Panc1 (cell line): ENCODE measurements at places on chromosomes 7 and 10. TPM values are rescaled to one million over a fixed set of nuclear protein-coding genes. Genes with fewer than 3 reads are reported as not detected.

GRCh38 chr7:16773326-16773725 lies 19.8 kb downstream of the TSPAN13 start:
- no peak for DNase-seq

DNA sequence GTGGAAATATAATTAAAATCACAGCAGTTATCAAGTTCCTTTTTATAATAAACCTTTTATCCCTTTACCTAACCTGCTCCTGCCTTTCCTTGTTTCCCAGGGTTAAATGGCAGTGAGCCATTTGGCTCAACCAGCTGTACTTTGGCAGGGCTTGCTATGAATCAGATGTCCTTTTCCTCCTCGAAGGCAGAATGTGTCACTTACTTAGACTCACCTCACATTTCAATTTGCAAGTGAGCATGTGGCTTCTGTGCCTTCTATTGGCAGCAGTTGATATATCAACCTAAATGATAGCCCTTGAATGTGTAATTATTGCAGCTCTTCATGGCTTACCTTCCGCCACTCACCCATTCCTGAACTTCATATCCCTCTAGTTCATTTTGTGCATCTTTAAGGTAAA lies 301.7 kb downstream of the CSTF2T start:
- DNase-seq: no peak

NKX1-2 gene
- 0.15 TPM for total RNA-seq

DNA sequence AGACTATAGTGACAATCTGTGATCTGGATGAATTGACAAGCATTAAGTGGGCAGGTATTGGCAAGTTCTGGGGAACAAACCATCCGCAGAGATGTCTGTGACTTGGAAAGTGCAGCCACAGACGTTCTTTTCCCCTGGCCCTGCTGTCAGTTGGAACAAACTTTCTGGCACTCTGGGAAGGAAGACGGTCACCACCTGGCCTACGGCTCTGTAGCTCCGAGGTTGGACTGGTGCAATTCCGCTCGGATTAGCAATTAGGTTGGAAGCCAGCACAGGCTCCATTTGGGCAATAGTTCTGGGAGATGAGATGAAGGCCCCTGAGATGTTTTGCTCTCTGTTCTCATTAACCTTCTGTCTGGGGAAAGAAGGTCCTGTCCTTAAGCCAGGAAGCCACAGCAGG lies 437.5 kb downstream of the CALN1 start:
- no peak for DNase-seq

ZNF727 gene
- total RNA-seq: not detected

- DNase-seq: no peak
Measured at GRCh38 chr10:99170116-99170675, 65.5 kb downstream of the HPSE2 start.

MLXIPL gene
- total RNA-seq: 7.2 TPM

PRSS2 gene
- 22.4 TPM for total RNA-seq

DNA sequence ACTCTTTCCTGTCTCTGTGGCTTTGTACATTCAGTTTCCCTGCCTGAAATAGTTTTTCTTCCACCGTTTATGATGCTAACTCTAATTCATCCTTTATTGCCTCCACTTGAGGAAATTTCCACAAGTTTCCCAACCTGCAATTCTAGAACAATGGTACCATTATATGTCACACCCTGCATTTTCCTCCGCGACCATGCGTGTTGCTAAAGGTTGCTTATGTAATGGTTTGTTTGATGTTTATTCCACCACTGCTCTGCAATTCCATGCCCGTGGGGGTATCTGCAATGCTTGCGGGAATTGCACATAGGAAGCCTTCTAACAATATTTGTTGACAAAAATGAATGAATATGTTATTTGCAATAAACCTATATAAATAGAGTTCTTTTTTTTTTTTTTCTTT lies 69.5 kb upstream of the ST8SIA6 start:
- no peak for DNase-seq

CACNA2D1 gene
- total RNA-seq: 9.8 TPM

DNA sequence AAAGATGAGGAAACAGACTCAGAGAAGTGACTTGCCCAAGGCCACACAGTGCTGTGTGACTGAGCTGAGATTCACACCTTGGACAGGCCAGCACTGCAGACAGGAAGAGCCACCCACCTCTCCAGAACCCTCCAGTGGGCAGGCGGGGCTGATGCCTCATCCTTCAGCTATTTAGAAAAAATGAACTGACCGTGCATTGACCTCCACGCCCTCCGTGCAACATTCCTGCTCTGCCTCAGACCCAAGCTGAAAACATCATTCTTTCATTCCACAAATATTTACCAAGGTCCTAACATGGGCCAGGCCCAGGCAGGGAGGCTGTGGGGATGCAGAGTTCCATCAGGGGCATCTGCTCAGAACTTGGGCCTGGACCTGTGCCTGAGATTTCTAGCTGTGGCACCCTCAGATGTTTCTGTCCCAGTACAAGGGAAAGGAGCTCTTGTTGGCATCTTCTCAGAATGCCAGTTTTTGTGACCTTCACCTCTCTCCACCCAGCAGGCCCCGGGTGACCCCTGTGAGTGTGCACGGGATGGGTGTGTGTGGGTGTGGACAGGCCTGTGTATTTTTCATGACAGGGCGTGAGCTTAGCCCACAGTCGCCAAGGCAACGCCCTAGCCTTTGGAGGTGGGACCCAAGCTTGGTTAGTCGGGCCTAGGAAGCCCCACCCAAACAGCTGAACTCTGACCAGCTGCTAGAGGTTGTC lies 6.5 kb downstream of the VSIR start:
- DNase-seq: peak; percentile 59

- no peak for DNase-seq
Measured at GRCh38 chr7:38846280-38846679, 62.7 kb downstream of the VPS41 start.

DNA sequence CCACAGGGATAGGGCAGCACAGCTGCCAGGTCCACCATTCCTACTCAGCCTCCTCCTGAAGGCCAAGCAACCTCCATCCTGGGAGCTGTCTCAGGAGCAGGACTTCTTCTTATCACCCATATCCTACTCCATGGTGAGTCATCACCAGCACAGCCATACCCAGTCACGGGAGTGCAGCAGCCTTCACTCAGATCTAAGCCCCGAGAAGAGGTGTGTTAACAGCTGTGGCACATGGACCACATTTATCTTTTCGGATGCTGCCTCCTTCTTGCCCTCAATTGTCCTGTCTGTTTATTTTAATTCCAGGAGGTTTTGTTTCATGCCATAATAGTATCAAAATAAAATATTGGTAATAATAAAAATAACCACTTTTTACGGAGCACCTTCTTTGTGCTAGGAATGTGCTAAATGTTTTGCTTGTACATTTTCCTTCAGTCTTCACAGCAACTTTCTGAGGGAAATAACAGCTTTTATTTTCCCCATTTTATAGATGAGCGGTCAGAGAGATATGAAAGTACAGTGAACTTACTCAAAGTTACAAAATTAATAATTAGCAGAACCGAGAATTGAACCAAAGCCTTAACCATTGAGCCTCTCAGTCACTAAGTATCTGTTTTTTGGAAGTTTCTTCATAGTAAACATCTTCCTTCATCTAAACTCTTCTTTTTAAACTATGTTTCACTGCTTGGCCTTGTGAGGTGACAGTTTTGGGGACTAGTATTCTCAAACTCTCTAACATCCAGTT lies 2.5 kb upstream of the KEL start:
- DNase-seq: no peak

- no peak for DNase-seq
Measured at GRCh38 chr10:7296648-7297047, 114.2 kb downstream of the SFMBT2 start.

DNA sequence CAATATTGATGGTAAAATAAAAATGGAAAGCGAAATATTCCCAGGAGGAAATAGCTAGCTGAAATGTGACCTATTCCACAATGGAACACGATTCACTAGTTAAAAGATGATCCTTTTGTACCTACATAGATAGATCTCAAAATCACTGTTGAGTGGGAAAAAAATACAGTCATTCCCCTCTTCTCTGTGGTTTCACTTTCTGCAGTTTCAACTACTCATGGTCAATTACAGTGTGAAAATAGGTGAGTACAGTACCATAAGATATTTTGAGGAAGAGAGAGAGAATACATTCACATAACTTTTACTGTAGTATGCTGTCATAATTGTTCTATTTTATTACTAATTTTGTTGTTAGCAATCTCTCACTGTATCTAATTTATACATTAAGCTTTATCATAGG lies 56.0 kb upstream of the COL13A1 start:
- no peak for DNase-seq

PNLIPRP3 gene
- total RNA-seq: not detected

MYL10 gene
- total RNA-seq: not detected

NPFFR1 gene
- total RNA-seq: 0.05 TPM

- DNase-seq: no peak
Measured at GRCh38 chr7:22610951-22611757, 111.2 kb upstream of the STEAP1B start.

- DNase-seq: no peak
Measured at GRCh38 chr7:94590526-94591162, 65.3 kb downstream of the SGCE start.

SLC18A3 gene
- not detected for total RNA-seq

- DNase-seq: no peak
Measured at GRCh38 chr10:28761084-28761846, 83.9 kb downstream of the BAMBI start.

CTBP2 gene
- 125 TPM for total RNA-seq

DNA sequence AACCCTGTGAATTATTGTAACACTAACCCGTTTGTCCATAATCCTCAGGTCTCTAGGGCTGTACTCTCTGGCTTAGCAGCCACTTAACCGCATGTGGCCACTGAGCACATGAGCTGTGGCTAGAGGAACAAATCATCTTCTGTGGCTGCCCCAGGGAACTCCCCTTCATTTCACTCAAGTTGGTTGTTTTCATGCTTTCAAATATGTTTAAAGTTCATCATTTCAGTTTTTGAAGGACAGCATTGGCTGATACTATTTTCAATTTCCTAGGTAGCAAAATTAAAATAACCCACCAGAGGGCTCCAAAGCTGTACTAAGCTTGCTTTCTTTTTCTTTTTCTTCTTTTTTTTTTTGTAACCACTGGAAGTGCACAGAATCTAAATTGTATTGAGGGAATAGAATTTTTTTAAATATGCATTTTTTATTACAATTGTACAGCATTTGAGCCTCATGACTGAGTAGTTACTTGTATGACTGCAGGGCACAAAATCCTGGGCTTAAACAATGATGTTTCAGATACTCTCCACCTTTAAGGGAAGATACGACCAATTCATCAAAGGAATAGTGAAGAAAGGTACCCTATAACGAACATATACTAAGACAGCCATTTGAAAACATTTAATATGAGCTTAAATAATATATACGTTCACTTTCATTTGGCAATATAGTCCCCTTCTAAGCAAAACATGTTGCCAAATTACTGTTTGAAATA lies 38.6 kb downstream of the MRC1 start:
- no peak for DNase-seq

- no peak for DNase-seq
Measured at GRCh38 chr10:27908231-27908630, 90.6 kb downstream of the ODAD2 start.

DNA sequence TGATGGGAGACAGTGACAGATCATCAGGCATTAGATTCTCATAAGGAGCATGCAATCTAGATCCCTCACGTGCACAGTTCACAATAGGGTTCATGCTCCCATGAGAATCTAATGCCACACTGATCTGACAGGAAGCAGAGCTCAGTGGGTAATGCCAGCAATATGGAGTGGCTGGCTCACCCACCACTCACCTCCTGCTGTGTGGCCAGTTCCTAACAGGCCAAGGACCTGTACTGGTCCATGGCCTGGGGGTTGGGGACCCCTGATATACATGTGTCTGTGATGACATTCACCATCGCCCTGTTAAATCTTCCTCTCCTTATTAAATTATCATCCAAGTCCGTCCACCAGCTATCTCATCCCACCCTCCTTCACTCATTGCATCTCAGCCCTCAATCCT lies 118.4 kb downstream of the TEX36 start:
- no peak for DNase-seq

DNA sequence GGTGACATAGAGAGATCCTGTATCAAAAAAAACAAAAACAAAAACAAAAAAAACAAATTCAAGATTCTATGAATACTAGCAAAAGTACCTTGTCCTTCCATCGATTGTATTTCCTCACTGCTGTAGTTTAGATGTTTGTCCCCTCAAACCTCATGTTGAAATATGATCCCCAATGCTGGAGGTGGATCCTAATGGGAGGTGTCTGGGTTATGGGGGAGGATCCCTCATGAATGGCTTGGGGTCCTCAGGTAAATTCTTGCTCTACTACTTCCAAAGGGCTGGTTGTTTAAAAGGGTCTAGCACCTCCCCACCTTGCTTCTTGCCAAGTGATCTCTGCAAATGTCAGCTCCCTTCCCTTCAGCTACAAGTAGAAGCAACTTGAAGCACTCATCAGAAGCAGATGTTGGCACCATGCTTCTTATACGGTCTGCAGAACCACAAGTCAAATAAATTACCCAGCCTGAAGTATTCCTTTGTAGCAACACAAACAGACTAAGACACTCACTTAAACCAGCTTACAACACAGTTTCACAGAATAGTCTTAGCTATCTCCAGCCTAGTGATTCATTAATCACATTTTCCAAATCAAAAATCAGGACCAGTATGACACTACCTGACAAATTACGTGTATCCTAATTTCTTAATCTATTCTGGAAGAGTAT lies 20.7 kb downstream of the ABI1 start:
- DNase-seq: no peak
